ENCODE measurements at places on chromosomes 6 and 20.
A peak's percentile ranks its signal among the peaks of the same experiment; 100 is the strongest.

DNA sequence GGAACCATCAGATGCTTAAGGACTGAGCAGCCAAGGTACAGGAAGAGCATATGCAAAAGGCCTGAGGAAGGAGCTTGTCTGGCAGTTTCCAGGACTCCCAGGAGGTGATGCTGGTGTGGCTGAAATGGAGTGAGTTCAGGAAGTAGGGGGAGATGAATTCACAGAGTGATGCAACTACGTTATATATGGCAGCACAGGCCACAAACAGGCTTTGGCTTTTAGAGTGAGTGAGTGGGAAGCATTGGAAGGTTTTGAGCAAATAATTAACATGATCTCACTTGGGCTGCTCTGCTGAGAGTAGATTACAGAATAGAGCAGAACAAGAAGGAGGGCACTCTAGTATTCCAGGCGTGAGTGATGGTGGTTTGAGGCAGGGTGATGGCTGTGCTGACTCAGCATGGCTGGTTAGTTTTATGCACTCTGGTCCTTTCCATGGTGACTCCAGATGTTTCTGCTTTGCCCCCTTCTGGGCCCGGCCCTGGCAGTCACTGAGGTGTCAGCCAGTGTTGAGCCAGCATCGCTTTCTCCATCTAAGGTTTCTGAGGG is 6.5 kb downstream of the BTN2A2 start:
- peak; percentile 46 for DNase-seq

GRCh38 chr6:13205106-13205505 is 123.2 kb downstream of the TBC1D7 start:
- DNase-seq = no peak

GRCh38 chr20:61682996-61683681 is 382.5 kb downstream of the TAF4 start:
- no peak for DNase-seq

DNA sequence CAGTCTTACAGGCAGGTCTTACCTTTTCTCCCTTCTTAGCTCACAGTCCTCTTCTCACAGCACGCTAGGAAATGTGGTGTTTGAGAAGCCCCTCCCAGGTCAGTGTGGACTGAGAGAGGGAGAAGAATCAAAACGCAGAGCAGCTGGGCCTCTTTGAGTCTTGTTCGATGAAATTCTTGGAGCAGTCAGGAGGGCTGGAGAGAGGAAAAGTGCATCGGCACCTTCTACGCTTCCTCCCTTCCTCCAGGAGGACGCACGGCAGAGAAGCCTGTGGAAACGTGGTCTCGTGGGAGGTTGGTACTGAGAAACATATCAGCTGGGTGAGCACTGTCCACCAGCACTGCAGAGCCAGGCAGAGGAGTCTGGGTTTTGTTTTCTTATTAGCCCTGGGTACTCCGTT is 52.7 kb downstream of the TXLNB start:
- no peak for DNase-seq

DNA sequence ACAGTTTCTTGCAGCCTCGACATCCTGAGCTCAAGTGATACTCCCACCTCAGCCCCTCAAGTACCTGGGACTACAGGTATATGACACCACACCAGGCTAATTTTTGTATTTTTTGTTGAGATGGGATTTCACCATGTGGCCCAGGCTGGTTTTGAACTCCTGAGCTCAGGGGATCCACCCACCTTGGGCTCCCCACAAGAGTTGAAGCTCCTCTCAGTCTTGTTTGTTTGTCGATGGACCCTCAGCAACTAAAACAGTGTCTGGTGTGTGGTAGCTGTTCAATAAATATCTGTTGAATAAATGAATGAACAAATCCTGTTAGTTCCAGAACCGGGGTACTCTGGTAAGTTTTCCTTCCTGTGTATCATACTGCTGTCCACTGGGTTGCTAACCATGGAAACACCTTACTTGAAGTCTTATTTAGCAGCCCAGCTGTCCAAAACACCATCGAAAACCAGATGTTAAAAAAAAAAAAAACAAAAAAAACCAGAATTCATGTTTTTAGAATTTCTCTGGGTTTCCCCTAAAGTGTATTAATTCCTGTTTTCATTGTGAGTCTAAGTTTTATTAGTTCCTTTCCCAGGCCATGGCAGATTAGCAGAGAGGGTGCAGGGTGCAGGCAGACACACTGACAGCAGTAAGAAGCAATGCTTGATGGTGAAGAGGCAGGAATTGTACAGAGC is 7.8 kb upstream of the EZR start:
- no peak for DNase-seq

DNA sequence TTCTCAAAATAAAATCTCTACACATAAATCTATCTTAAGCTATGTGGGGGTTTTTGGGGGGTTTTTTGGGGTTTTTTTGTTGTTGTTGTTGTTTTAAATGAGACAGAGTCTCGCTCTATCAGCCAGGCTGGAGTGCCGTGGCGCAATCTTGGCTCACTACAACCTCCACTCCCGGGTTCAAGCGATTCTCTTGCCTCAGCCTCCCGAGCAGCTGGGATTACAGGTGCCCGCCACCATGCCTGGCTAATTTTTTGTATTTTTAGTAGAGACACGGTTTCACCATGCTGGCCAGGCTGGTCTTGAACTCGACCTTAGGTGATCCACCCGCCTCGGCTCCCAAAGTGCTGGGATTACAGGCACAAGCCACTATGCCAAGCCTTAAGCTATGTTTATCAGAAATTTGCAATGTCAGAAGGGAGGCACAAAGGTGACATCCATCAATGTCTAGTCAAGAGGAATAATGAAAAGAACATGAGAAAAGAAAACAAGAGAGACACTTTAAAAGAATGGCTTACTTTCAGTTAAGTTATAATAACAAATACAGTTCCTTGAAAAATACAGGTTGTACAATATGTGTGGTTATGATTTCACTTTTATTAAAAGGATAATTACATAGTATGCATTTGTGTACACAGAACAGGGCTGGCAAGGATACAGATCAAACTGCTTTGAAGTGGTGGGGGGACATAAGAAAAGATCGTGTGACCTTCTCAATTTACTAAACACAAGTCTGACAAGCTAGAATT is 28.6 kb downstream of the SLC23A2 start:
- peak; percentile 4 for DNase-seq

GRCh38 chr20:10119336-10119735 is 84.5 kb downstream of the ANKEF1 start:
- no peak for DNase-seq

DNA sequence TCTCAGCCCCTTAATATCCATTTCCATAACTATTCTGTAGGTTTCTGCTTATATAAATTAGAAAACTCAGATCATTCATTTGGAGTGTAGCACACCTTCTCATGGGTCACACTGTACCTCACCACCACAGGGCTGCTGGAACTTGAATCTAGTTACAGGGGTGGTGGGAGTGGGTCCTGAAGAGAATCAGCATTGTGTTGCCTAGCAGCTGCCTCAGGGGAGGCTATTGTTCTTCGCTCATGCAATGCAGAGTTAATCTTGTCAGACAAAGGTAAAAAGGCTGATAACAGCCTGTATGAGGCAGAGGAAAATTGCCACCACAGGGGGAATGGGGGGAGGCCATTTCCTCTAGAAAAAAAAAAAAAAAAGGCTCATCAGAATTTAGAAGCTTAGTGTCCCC is 496.0 kb upstream of the ADGRB3 start:
- DNase-seq = no peak

DNA sequence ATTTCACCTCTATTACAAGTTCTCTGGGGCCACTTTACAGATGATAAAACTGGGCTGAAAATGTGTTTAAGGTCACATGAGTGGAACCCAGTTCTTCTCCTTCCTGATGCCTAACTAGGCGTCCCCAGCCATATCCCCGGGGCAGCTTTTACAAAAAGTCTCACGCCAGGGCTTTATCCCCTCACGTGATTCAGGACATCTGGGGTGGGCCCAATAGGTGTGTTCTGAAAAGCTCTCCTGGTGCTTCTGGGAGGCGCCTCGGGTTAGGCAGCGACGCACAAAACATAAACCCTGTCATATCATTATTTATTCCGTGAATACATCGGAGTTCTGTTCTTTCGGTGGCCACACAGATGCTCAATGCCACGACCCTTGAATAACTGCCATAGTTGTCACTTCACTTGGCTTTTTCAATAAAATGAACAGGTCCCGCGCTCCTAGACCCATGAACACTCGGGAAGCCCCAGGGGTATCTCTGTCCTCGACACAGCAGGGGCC is 32.1 kb downstream of the SF3B5 start:
- no peak for DNase-seq

- DNase-seq = no peak
These were observed 322.4 kb downstream of the TFAP2B start for GRCh38 chr6:51141080-51141479.

DNA sequence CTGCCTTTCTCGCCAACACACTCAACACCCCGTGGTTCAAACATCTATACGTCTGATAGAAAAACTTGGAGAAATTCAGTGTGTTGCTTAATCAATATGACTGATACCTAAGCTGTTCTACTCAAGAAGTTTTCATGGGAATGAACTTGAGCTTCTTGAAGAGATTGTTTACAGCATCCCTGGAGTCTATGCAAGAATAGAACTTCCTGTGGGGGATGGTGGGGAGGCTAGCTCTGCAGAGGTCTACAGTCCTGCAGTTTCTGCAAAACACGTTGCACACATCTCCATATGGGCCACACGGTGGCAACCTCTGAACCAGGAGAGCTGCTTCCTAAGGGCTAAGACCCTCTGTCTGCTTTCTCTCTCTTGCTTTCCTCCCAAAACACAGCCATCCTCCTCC is 32.7 kb upstream of the FANCE start:
- DNase-seq = no peak

DNA sequence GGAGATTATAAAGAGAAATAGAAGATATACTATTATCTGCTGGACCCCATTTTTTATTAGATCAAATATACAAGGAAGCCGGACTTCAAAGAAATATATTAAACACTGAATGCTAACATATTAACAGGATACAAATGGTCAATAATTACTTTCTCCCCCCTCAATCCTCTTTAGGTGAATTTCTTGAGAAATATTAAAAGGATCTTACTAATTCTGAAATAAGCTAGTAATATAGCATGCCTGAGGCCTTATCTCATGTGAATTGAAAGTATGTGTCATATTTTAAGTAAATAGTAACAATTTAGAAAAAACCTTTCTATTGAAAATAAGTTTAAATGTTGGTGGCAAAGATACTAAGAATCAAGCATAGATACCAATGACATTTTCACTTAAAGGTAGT is 954.7 kb upstream of the MAN1A1 start:
- no peak for DNase-seq

All from ACHN (cell line).